Activated T-helper 17 cell treated with anti-CD3 and anti-CD28 coated beads, Interleukin-2, amount 50 U/mL, for 72 hours (primary cell): ENCODE measurements at places on chromosomes 1 and 21. TPM values are rescaled to one million over a fixed set of nuclear protein-coding genes. Genes with fewer than 3 reads are reported as not detected.
A peak's percentile ranks its signal among the peaks of the same experiment; 100 is the strongest.

The TNFAIP8L2 gene
- 22.9 TPM for total RNA-seq

The ZNF648 gene
- 0.21 TPM for total RNA-seq

- peak; percentile 34 for ATAC-seq
Observed at GRCh38 chr1:90721210-90722194, 4.4 kb upstream of the BARHL2 start.

DNA sequence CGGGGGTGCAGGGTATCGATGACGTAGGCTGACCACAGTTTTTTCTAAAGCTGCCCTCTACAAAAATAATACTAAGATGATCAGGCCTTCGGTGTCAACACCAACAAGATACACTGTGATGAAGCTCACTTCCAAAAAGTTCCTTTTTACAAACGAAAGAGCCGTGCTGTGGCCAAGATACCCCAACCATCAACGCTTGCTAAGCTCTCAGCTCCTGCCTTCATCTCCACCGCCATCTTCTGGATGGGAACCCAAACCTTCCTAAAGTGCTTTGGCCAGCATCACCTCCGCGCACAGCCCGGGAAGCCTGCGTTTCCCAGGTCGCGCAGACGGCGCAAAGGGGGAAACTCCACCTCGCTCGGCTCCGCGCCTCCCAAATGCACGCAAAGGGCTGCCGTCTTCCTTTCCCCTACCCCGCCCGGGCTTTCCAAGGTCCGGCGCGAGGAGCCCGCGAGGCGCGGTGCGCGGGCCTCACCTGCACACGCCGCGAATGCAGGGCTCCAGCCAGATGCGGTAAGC, 541 bp downstream of the USP48 start:
- peak; percentile 13 for ATAC-seq

DNA sequence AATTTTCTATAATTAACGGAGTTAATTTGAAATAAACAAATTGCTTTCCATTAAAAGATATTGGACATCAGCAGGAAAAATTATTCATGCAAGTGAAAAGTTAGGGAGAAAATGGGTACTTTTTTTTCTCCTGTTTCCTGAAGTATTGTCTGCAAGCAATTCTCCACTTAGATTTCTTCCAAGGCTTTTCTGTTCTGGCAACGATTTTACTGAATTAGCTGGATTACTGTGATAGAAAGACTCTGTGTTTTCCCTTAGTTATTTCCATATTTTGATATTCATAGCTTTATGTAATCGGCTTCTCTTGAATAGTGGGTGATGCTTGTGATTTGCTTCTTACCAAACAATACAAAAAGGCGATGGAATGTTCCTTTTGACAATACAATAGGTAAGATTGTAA, 1333.9 kb downstream of the AMY1C start:
- ATAC-seq = no peak
